ENCODE measurements at places on chromosomes 11 and 22.

DNA sequence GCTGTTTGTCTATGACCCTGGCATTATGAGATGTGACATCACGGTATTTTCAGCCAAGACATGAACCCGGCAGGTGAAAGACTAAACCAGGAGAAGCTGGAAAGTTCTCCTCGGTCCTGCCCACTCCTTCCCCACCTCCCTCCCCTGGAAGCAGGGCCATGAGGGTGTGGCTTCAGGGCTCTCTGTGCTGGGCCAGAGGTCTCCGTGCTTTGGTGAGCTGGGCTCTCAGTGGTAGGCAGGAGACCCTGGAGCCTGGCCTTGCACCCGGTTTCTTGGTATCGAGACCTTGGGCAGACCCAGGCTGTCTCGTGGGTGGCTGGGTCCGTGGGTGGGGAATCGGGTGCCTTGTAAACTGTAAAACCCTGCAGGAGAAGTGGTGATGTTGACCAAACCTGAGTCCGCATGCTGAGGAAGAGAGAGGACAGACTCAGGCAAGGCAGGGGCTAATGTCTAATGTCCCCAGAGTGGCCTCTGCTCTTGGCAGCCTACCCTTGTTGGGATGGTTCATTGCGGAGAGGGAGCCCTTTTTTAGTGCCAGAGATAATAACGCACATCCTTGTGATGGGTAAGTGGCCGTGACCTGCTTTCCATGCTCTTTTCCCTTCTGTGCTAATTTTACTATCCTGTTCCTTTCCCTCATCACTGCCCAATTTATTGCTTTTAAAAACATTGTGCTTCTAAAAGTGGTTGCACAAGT, 48.6 kb upstream of the PARVG start:
- DNase-seq = no peak

DNA sequence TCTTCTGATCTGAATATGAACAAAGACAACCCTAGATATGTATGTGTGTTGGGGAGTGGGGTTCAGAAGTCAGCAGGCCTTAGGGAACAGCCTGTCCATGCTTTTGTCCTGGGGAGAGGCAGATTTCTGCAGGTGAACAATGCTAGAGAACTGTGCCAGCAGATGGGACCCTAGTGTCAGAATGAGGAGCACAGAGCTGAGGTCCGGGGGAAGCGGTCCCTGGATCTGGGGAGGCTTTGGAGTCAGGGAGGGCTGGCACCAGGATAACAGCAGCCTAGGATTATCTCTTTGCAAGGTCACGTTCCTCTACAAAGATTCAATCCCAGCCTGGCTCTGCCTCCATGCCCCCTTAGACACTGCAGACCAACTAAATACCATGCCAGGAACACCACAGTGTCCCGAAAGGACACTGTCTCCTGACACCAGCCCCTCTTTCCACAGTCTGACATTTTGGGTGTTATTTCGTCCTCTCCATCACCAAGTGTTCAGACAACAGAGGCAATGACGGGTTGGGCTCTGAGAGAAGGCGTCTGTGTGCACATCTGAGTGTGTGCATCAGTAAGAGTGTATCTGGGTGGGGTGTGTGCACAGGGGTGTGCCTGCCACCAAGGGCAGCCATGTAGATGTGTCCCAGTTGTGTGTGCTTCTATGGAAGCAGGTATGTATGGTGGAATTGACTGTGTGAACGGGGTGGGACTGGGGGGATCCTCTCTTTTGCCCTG, 43.5 kb downstream of the EIF3F start:
- no peak for DNase-seq

DNA sequence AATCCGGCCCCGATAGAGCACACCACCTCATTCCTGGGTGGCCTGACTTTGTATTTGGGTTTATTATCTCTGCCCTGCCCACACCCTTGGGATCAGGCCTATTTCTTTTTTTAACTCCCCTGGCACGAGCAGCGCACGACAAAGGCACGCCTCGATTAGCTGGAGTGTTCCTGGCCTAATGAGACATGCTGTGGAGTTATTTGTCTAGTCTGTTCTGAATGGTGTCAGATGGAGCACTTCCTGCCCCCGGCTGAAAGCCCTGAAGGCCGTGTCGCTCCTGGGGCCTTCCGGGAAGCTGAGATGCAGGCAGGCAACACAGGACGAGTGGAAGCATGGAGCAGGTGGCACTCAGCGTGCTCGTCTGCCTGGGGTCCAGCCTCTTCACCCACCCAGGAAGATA, 47.1 kb downstream of the LARGE1 start:
- no peak for DNase-seq

GRCh38 chr22:40123387-40123786, 54.3 kb upstream of the TNRC6B start:
- DNase-seq = no peak

DNA sequence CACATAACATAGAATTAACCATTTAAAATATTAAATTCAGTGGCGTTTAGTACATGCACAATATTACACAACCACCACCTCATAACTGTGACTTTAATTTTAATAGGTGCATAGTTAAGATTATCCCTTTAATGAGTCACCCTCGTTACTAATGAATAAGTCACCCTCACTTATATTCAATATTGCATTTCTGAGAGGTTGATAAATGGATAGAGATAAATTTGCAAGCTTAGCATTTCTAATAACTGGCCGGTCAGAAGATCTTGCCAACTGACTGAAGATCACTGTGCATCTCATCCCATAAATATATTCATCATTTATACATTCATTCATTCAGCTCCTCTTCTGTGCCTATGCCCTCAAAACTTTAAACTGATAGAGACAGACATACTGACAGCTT, 243.7 kb downstream of the TTC28 start:
- no peak for DNase-seq

DNA sequence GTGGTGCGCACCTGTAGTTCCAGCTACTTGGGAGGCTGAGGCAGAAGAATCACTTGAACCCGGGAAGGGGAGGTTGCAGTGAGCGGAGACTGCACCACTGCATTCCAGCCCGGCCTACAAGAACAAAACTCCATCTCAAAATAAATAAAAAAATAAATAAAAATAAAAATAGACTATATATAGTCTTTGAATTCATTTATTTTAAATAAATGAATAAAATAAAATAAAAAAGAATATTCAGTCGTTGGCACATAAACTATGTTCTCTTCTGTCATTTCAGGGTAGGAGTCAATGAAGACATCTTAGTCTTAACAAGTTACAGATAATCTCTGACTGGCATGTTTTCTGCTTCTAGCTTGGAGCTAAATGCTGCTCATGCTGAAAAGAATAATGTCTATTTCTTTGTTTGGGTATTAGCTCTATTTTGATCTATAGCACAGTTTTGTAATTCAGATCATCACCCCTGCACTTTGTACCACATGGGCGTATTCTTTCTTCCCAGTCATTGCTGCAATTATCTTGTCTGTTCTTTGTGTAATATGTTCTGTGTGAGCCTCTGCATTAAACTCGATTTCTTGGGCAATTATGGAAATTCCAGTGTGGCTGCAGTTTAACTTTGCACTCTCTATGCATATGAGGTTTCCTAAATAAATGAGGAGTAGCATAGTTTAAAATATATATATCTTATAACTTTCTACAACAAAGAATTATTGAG, 1.4 kb upstream of the MS4A14 start:
- DNase-seq = no peak

DNA sequence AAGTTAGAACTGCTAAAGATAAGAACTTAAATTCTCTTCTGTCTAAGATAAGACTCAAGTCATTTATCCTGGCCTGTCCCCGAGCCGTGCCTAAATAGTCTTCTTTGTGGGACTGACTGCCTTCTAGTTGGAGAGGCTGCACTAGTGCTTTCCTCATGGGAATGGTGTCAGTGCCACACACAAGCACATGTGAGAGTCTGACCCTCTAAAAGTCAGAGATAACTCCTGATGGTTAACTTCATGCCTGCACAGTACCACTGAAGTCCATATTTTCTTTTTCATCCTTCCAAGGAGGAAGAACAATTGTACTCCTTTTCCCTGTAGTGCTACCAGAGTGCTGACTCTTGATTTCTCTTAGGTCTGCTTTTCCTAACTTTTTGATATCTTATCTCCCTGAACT, 309.7 kb downstream of the TMEM135 start:
- no peak for DNase-seq

DNA sequence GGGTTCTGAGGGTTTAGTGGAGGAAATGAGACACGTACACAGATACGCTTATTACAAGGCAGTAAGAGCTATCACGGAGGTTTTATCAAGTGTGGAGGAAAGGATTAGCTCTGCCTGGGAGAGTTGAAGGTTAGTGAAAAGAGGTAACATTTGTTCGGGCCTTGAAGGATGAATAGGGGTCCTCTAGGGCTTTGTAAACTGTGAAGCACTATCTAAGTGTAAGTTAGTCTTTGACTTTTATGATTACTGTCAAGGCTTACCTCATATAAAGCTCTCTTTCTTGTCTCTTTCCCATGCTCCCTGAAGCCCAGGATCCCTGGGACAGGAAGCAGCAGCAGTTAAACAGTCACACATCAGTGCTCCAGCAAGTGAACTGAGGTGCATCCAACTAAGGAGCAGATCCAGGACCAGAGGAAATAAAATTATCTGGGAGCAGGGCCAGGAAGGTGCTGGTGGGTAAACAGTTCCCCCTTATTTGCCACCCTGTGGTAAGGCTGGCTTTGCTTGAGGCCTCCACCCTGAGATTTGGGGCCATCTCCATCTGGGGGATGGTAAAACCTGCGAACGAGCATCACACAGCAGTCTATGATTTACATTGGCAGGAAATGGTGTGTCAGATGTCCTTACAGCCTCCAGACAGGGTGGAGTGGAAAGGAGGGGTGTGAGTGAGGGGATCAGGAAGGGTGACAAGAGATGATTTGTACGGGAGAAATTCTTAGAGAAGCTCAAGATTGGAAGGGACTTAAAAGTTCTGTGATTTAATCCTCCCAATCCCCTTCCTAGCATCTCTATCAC, 27.2 kb downstream of the GVQW3 start:
- no peak for DNase-seq

- no peak for DNase-seq
These were observed 6.7 kb downstream of the JOSD1 start for GRCh38 chr22:38694049-38694448.

Measured in activated gamma-delta T cell treated with anti-CD3 and anti-CD28 coated beads, Interleukin-2, amount 50 U/mL, for 16 hours (primary cell).